ENCODE measurements at places on chromosomes 3 and 15. TPM values are rescaled to one million over a fixed set of nuclear protein-coding genes. Genes with fewer than 3 reads are reported as not detected.

DNA sequence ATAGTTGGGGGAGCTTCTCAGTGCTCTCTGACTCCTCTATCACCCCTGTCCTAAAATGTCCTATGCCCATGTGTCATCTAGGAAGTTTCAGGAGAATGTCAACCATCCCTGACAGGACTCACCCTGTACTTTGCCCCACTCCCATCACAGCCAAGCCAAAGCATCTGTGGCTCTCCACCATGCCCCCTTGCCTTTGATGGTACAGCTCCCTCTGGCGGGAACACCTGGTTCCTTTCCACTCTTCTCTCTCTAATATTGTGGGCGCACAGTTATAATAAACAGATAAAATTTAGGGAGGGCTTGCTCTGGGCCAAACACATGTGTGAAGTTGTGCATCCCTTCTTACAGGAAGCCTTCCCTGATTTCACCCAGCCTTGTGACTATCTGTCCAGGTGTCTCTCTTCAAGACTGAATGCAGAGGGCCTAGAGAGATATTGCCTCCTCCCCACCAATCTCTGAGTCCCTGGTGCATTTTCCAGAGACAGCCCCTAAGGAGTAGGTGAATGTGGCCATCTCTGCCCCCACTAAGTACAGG is 62.8 kb downstream of the ISG20 start:
- DNase-seq, result no peak

DNA sequence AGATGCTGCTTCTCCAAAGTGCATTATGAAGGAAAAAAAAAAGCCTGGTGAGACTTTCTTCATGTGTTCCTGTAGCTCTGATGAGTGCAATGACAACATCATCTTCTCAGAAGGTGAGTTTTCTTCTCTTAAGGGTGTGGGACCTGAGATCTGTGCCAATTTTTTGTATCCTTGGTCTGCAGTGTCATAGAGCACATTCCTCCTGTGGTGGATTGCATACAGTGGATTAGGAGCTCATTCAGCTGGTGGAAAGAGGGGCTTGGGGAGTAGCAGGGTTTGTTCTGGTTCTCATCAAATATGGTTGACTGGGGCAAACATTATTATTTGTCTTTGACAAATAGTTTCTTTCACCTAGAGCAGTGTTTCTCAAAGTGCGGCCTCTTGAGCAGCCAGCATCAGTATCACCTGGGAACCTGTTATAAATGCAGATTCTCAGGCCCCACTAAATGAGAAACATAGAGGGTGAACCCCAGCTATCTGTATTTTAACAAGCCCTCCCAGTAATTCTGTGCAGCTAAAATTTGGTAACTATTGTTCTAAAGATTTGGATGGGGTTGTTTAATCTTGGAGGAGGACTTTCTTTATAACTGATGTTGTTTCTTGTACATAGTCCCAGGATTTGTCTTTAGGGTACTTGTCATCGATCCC is 44.1 kb downstream of the TGFBR2 start:
- DNase-seq, result no peak

DNA sequence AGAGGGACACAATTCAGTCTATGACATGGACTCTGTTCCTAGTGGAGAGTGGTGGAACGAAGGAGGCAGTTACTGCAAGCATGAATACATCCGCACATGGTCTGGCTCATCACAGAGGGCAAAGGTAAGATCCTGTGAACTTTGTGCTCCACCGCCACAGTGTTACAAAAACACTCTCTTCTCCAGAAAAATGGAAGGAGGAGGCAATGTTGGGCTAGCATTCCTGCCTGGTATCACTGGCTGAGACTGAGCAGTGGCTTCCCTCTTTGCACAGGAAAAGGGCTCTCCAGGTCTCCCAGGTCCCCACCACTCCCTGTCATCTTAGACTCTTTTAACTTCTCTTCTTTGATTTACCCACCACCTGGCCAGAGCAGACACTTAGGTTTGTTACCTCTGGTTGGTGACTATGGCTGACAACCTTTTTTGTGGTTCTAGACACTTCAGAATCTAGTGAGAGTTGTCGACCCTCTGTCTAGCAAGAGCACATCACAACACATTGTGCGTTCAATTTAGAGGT is 1.5 kb upstream of the EEFSEC start:
- no peak for DNase-seq

DNA sequence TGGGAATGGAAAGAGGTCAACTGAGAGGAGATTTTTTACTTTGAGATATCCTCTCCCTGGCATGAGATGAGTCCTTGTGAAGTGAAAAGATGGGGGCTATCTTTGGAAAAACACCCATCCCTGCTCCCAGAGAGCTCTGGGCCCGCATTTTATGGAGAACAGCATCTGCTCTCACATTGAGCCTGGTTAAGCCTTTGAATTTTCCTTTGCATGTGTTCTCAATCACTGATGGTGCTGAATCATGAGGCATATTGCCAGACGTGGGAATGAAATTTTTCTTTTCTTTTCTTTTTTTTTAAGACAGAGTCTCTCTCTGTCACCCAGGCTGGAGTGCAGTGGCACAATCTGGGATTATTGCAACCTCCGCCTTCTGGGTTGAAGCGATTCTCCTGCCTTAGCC is 24.4 kb downstream of the TMEM45A start:
- DNase-seq, result peak; percentile 90

DNA sequence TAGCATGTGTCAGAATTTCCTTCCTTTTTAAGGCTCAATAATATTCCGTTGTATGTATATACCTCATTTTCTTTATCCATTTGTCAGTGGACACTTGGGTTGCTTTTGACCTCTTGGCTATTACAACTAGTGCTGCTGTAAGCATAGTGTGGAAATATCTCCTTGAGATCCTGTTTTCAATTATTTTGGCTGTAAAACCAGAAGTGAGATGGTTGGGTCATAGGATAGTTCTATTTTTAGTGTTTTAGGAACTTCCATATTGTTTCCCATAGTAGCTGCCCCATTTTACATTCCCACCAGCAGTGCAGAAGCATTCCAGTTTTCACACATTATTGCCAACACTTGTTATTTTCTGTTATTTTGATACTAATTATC is 70.4 kb upstream of the C15orf39 start:
- peak; percentile 11 for DNase-seq

DNA sequence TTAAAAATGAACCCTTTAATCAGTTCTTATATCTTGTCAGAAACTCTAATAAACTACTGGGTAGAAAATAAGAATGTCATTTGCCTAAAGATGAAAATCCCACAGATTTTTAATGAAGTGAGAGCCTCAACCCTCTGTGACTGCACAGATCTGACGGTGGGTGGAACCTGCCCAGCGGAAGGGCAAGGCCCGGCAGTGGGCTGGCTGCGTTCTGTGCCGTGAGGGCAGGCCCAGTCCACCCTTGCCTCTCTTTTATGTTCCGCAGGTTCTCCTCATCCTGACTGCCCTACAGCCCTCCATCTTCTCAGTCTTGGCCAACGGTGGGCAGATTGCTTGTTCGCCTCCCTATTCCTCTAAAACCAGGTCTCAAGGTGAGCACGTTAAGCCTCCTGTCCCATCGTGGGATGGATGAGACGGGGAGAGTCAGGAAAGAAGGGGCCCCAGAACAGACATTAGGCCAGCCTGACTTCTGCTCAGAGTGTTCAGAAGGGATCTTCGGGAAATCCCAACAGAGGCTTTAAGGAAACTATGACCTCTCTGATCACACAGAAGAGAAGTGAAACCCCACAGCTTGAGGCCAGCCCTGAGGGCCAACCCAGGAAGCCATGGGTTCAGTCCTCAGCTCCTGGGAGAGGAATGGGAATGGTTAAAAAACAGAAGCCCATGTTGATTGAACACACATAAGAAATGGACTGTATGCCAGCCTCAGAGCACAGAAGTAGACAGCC is 16.0 kb downstream of the SLC51A start:
- DNase-seq, result no peak

- peak; percentile 83 for DNase-seq
Measured at GRCh38 chr3:123258811-123259420, 57.2 kb downstream of the SEC22A start.

GOLGA8S gene
- total RNA-seq, result 0.13 TPM

SEMA5B gene
- not detected for total RNA-seq

- DNase-seq, result peak; percentile 78
Measured at GRCh38 chr15:44033894-44034293, 161.2 kb downstream of the FRMD5 start.

DNA sequence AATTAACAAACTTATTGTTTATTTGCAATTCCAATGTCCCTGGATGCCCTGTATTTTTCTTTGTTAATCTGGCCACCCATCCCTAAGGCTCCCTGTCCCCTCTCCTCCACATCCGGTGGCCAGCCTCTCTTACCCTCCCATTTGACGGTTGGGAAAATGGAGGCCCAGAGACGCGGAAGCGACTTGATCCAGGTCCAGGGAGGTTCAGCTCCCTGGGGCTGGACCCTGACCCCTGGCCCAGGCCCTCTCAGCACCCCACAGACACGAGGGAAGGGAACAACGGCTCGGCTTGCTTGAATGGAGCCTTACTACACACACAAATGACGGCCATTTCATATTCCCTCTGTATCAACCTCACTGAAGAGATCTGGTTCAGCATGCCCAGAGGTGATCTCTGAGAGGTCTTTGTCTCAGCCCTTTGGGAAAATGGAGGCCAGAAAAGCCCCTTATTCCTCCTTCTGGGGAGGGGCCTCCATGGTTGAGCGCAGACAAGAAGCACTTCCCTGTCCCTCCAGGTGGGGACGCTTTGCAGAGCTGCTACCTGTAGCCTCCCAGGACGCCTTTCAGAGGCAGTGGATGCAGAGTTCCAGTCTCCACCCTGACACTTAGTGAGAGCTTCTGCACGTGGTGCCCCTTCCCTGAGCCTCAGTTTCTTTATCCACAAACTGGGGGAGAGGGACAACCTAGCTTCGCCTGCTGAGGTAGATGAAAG is 82.1 kb downstream of the ATP2B2 start:
- no peak for DNase-seq

PRR20G gene
- total RNA-seq, result not detected

- DNase-seq, result peak; percentile 93
Measured at GRCh38 chr15:58387130-58387529, 44.7 kb upstream of the LIPC start.

DNA sequence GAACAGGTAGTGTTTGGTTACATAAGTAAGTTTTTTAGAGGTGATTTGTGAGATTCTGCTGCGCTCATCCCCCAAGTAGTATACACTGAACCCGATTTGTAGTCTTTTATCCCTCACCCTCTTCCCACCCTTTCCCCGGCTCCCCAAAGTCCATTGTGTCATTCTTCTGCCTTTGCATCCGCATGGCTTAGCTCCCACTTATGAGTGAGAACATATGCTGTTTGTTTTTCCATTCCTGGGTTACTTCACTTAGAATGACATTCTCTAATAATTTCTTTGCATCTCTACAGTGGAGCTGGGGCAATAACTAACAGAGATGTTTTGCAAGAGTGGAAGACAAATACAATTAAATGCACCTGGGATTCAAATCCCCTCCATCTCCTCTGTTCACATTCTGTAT is 93.2 kb downstream of the TP63 start:
- peak; percentile 64 for DNase-seq

GRCh38 chr3:116306720-116307119 is 138.6 kb downstream of the LSAMP start:
- DNase-seq, result no peak

GREM1 gene
- total RNA-seq, result 935 TPM

GRCh38 chr15:43376017-43376705 is 5.3 kb downstream of the TUBGCP4 start:
- DNase-seq, result peak; percentile 61

GRCh38 chr3:179969525-179969924 is 67.2 kb downstream of the PEX5L start:
- DNase-seq, result peak; percentile 34

DNA sequence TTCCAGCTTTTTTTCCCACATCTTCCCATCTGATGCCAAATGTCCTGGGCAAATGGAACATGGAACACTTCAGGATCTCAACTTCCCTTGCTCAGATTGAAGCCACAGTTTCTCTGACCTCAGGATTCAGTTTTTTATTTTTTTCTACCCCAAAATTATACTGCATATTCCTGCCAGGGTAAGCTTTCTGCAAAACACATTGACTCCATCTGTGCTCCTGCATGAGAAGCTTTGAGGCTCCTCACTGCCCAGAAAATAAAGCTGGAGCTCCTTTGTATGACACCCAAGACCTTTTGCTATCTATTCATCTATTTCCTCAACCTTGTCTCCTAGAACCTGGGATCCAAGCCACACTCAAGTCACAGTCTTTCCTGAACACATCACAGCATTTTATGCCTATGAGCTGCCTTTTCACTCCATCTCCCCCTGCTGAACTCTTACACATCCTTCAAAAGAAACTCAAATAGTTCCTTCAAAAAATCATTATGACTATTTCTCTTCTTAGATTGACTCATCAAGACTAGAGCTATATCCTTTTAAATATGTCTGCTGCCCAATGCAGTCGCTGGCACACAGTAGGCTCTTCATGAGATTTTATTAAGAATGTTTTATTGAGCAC is 57.4 kb upstream of the PSMD6 start:
- DNase-seq, result no peak

GRCh38 chr15:79209116-79209515 is 73.4 kb upstream of the ANKRD34C start:
- no peak for DNase-seq

- DNase-seq, result peak; percentile 79
Measured at GRCh38 chr3:196969660-196970546, 1.3 kb upstream of the PIGZ start.

Measured in GM23248 (cell line).